Inflammatory macrophage treated with lipopolysaccharide for 1 hour (primary cell): ENCODE measurements at places on chromosomes 3 and 15.

DNA sequence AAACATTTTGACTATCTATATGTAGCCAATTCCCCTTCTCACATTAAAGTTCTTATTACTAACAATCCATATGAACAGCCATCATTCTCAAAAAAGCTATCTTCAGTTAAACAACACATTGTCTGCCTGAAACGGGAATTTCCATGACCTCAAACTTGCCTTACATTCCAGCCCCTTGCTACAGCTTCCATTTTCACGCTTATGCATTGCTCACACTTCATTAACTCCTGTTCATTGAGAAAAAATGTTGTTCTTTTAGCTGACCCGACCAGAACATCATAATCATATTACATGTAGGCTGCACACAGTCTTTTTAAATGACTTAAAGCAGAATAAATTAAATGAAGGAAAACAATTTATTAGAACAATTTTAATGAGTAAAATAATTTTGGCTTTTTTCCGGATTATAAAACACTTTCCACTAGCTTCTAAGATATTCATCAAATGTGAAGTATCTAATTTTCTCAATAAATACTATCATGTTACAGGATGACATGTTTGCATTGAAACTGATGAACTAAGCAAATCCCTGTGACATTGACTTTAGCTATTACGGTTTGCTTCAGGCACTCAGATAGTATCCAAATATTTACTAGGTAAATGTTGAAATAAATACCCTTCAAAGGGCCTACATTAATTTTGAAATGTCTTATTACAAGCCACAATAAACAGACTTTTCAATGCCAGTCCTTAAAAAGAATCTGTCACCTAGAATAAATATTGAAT lies 49.9 kb downstream of the P3H2 start:
- no peak for DNase-seq

DNA sequence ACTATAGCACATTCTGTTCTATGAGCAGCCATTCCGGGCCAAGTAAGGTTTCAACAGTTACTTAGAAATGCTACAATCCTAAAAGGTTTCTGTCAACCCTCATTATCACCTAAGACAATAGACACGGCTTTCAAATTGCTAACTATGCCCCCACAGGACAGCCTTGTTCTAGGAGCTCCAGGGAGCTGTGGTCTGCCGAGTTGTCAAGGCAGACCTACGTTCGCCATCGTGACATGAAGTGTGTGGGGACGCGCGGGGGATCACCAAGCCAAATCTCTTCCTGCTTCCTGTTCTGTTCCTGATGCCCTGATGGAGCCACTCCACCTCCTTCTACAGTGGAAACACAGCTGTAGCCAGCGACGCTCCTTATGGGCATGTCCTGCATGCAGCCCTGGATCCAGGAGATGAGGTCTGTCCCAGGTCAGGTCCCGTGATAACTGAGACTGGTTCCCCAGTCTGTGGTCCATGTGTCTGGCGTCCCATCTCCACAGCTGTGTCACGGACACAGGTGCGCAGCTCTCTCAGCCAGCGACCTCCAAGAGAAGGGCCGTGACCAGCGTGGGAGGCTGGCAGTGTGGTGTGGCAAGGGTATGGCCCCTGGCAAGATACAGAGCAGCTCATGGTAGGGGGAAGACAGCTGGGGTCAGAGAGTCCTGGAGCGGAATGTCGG lies 82.8 kb downstream of the PCSK6 start:
- DNase-seq = no peak

GRCh38 chr3:61538486-61538885 lies 22.9 kb upstream of the PTPRG start:
- no peak for DNase-seq

GRCh38 chr3:144200466-144200865 lies 228.8 kb downstream of the DIPK2A start:
- DNase-seq = no peak

DNA sequence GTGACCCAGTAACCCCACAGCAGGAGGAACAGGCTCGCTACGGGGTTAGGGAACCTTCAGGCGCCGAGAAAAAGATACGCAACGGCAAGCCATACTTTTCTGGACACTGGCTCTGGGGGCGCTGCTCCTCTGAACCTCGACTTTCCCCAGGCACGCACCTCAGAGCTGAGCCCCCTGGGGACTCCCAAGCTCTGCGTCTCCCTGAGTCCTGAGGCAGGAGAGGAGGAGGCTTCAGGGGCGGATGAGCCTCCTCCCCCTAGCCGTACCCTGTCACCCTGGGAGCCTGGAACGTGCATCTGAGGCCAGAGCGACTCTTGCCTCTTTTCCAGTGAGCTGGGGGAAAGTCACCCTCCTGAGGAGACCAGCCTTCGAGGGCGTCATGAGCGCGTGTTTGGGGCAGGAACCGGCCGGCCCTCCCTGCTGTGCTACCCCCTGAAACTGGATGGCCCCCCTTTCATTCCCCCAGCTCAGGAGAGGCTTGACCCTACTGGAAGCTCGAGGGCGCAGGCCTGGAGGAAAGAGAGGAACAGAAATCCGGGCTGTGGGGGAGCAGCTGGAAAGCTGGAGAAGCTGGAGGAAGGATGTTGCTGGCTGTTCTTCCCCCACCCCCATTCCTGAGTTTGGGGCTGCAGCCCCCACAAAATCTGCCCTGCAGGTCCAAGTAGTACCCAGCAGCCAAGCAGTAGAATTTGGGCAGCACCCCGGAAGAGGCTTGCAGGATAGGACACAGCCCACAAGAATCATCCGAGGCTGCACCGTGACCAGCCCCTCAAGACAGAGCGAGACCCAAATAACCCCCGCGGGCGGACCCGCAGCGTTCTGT lies 25.1 kb upstream of the POLG start:
- no peak for DNase-seq

- no peak for DNase-seq
Measured at GRCh38 chr3:2856138-2857133, 253.7 kb downstream of the IL5RA start.

DNA sequence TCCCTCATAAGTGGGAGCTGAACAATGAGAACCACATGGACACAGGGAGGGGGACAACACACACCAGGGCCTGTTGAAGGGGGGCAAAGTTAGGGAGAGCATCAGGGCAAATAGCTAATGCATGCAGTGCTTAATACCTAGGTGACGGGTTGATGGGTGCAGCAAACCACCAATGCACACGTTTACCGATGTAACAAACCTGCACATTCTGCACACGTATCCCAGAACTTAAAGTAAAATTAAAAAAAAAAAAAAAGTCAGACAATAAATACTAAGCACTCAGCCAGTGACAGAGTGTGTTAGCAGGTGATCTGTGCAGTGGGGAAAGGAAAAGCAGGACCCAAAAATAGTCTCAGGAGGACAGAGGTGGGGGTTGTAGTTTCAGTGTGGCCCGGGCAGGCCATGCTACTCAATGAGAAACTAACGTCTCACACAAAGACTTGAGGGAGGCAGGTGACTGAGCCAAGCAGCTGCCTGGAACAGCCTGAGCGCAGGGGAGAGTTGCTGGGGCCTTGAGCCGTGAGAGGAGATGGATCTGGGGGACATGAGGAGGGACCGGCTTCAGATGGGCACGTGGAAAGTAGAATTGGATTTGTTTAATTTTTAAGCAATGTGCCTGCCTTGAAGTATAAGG lies 18.4 kb downstream of the ANKDD1A start:
- no peak for DNase-seq

DNA sequence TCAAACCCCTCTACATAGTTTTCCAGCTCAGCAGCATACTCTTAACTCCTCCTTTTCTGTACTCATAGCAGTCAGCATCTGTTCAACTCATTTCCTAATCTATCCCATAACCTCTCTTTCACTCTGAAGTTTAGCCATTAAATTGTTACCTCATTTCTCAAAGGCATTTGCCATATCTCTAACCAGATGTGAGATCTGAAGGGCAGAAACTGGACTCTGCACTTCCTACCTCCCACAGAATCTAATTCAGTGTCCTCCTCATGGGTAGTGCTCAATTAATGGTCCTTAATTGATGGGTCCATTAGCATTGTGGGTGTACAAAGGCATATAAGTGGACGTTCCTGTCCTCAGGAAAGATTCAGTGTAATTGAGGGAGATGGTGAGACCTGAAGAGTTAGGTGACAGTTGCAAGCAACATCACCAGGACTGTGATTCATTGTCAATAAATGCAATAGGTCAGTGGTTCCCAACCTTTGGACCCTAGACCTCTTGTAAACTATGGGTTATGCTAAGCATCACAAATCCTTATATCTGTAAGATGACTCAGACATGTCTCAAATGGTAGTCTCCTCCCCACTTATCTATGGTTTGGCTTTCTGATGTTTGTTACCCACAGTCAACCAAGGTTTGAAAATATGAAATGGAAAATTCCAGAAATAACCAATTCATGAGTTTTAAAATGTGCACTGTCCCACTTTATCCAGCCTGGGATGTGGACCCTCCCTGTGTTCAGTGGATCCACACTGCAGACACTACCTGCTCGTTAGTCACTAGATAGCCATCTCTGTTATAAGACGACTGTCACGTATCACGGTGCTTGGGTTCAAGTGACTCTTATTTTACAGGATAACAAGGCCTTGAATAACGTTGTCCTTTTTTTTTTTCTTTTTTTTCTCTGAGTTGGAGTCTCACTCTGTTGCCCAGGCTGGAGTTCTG lies 25.0 kb upstream of the UACA start:
- no peak for DNase-seq

GRCh38 chr3:156131241-156131640 lies 10.9 kb downstream of the KCNAB1 start:
- DNase-seq = no peak

- DNase-seq = no peak
Measured at GRCh38 chr3:185720326-185720725, 104.5 kb downstream of the IGF2BP2 start.

DNA sequence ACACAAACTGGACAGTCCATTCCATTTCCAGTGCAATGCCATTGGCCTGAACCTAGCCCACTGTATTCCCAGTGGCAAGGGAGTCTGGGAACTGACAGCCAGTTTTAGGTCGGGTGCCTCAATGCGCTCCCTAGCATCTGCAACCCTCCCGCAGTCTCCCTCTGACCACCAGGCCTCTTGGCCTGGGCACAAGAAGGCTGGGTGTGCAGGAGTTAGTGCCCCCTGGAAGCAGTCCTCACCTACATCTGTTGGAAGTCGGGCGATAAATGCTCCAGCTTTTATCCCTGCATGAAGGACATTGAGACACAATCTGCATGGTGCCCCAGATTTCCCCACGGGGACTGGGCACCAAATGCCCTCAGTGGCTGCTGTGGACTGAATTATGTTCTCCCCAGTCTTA lies 12.7 kb downstream of the C3orf22 start:
- DNase-seq = no peak

GRCh38 chr15:56351353-56351752 lies 13.9 kb upstream of the TEX9 start:
- DNase-seq = no peak

DNA sequence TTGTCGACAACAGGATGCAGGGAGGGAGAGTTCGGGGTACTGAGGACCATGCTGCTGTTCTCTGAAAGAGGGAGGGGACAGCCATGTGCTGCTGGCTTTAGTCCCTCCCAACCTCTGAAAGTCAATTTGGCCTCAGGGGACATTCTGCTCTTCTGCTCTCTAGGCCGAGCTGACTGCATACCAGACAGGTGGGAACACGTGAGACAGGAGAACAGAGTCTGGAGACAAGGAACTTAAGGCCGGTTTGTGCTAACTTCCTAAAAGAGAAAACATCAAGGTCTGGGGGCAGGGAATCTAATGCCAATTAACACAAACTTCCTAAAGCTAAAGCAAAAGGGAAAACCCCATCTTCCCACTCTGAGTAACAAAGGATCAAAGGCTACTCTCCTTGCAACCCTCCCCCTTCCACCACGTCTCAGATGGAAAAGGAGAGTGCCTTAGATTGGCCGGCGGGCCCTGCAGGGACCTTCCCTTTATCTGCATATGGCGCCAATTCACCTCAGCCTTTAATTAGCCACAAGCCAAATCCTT lies 41.0 kb downstream of the SLCO2A1 start:
- DNase-seq = no peak

DNA sequence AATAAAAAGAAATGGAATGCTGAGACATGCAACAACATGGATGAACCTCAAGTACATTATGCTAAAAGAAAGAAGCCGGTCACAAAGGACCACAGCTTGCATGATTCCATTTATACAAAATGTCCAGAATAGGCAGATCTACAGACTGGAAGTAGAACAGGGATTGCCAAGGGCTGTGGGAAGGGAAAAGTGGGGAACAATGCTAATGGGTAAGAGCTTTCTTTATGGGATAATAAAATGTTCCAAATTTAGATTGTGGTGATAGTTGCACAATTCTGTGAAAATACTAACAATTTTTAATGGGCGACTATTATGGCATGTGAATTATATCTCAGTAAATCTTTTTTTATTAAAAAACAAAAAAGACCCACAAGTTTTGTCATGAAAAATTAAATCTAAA lies 106.2 kb downstream of the TMCO5A start:
- DNase-seq = no peak

GRCh38 chr3:194281306-194281705 lies 69.8 kb downstream of the CPN2 start:
- DNase-seq = no peak

GRCh38 chr15:33699691-33700447 lies 268.4 kb upstream of the CHRM5 start:
- DNase-seq = no peak

DNA sequence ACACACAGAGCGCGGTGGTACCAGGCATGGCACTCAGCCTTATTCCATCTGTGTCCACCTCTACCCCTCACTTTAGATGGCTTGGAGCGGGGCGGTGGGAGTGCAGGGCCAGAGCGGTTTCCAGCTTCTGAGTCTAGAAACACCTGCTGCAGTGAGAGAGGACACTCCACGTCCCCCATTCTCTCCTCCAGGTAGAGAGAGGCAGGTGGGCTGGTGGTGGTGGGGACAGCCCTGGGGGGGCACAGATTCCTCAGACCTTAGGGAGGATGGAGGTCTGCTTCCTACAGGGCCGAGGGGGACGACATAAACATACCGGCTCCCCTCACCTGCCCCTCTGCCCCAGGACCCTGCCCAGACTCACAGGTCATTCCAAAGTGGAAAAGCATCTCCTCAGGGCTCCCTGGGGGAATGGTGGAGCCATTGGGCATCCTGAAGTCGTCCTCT lies 40.4 kb downstream of the MUC20 start:
- no peak for DNase-seq

DNA sequence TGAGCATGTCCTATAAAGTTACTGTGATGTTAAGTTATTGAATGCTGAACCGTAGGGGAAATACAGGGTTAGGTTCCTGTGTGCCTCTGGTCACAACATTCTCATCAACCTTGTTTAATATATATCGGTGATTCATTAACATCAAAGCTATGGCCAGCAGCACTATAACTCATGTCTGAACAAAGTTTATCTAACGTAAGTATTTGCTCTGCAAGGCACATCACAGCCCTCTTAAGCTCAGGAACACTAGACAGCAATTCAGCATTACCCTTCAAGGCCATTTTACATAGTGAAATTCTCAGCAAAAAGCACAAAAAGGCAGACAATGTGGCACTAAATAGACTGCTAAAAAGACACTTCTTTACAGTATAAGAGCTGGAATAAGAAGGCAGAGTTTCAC lies 48.2 kb upstream of the FNDC3B start:
- DNase-seq = no peak
